ENCODE measurements at places on chromosomes 3 and 15.

- no peaks in the 10 kb centered on the region for H3K27me3 ChIP-seq
- H3K4me1 ChIP-seq, result peaks cover 2% of the 10 kb centered on the region
- H3K27ac ChIP-seq, result no peak overlapping the region
- DNase-seq, result peak; percentile 58
- no peak overlapping the region for H3K4me3 ChIP-seq
These were observed 7.2 kb downstream of the TMOD2 start for GRCh38 chr15:51758645-51759044.

DNA sequence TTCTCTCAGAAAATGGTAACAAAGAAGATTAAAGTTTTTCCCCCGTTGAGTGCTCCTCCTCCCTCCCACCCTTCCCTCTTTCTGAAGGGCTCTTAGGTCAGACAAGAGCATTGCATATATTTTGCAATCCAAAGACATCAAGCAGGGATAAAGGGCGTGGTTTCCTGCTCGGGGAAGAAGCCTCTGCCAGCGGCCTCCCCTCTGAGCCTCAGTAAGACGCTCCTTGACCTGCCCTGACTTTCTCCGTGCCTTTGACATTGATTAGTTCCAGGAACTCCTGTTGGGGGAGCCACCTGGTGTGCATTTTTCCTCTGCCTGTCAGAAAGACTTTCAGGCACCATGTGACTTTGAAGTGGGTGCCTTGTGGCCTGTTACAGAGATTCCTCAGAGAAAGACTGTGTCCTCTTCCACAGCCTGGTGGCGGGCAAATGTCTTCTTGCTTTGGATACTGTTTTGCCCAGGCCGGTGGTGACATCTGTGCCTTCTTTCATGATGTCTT, 87.2 kb upstream of the TBL1XR1 start:
- H3K27ac ChIP-seq, result no peak overlapping the region
- no peaks in the 10 kb centered on the region for H3K4me1 ChIP-seq
- no peaks in the 10 kb centered on the region for H3K27me3 ChIP-seq

GRCh38 chr15:47577461-47577860, 139.8 kb upstream of the SEMA6D start:
- no peaks in the 10 kb centered on the region for H3K27me3 ChIP-seq
- peaks cover 7% of the 10 kb centered on the region for H3K4me1 ChIP-seq
- H3K36me3 ChIP-seq, result no peaks in the 10 kb centered on the region
- no peak for DNase-seq

GRCh38 chr3:57158813-57159738, 6.1 kb downstream of the IL17RD start:
- no peak overlapping the region for H3K4me3 ChIP-seq
- H3K27ac ChIP-seq, result no peak overlapping the region
- peaks cover 4% of the 10 kb centered on the region for H3K4me1 ChIP-seq
- no peaks in the 10 kb centered on the region for H3K36me3 ChIP-seq

GRCh38 chr3:35772381-35773015, 133.2 kb downstream of the ARPP21 start:
- DNase-seq, result no peak
- H3K4me1 ChIP-seq, result no peaks in the 10 kb centered on the region
- H3K4me3 ChIP-seq, result no peak overlapping the region
- no peaks in the 10 kb centered on the region for H3K27me3 ChIP-seq
- no peaks in the 10 kb centered on the region for H3K36me3 ChIP-seq

DNA sequence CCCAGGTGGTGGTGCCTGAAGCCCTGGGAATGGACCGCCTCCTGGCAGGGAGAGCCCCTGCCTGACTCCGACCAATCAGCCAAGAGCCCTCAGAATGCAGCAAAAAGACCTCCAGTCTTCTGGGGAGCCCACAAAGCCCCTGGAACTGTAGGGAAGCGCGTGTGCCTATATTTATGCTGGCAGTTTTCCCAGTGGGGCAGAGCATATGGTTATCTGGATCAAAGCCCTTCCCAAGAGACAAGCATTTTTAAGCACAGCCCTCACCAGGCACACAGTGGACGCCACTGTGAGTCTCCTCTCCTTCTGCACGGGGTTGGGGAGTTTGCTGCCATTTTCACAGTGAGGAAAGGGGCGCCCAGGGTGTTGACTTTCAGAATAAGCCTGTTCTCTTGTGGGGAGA, 80.9 kb upstream of the RPL32 start:
- H3K27me3 ChIP-seq, result no peaks in the 10 kb centered on the region
- peaks cover 92% of the 10 kb centered on the region for H3K36me3 ChIP-seq
- no peak for DNase-seq
- no peak overlapping the region for H3K27ac ChIP-seq
- no peaks in the 10 kb centered on the region for H3K4me1 ChIP-seq

DNA sequence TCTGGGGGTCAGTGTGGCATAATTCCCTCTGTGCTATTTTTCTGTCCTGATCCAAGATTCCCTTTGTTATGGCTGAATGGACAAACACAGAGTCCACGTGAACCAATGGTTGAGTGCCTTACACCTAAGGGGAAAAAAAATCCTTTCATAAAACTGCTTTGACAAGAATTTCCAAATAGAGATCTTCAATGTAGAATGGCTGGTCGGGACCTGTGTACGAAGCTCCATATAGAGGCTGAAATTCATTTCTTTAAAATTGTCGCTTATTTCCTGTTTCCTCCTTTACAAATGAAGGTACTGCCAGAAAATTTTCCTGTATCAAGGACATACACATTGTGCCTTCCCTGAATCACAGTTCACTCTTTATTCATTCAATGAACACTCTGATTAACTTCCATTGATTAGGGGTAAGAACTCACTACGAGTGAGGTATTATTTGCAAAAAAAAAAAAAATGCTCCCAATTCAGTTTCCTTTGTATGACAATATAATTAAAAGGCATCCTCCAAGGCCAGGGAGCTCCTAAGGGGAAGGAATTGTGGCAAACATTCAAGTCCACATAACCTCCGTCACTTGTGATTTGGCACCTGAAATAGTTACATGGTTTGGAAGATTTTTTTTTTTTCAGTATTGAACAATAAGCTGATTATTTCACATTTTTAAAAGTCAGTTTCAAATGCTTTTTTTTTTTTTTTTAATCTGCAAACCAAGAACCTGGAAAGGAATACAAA, 293.8 kb downstream of the MEX3B start:
- no peak overlapping the region for H3K4me3 ChIP-seq
- H3K4me1 ChIP-seq, result peaks cover 21% of the 10 kb centered on the region
- peaks cover 9% of the 10 kb centered on the region for H3K27me3 ChIP-seq
- no peak overlapping the region for H3K27ac ChIP-seq

DNA sequence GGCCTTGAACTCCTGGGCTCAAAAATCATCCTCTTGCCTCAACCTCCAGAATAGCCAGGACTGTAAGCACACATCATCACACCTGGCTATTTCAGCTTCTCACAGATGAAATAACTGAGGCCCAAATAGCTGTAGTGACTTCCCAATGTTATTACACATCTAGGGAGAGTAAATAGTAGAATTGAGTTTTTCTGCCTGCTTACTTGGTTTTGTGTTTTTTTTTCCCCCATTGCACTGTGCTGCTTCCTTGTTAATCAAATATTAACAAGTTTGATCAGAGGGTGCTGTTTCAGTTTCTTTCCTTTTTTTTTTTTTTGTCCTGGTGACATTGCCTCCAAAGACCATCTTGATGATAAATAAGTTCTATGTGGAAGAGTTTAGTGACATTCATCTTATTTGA, 23.4 kb downstream of the ZNF609 start:
- H3K27ac ChIP-seq, result no peak overlapping the region
- H3K36me3 ChIP-seq, result no peaks in the 10 kb centered on the region
- no peaks in the 10 kb centered on the region for H3K4me1 ChIP-seq
- no peaks in the 10 kb centered on the region for H3K27me3 ChIP-seq
- no peak for DNase-seq

DNA sequence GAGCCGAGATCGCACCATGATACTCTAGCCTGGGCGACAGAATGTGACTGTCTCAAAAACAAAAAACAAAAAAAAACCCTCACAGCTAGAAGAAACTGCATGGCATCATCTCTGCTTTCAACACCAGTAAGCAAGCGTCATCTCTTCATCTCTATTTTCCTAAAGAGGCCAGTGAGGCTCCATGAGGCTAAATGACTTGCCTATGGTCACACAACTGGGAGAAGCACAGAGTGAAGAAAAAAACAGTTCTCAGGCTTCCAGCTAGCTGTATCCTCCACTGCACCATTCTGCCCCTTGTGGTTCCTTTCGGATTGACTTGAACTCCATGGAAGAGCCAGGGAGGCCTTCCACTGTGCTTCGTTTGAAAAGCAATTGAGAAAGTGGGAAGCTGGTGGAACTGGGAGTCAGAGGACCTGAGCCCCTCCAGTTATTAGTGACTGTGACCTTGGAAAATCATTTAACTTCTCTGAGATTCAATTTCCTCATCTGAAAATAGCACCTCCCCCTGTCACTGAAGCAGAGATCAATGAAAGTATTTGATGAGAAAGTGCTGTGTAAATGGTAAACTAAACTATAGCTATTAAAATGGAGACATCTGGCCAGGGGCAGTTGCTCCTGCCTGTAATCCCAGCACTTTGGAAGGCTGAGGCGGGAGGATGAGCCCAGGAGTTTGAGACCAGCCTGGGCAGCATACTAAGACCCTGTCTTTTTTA, 32.1 kb upstream of the DENND4A start:
- peaks cover 8% of the 10 kb centered on the region for H3K4me1 ChIP-seq
- H3K4me3 ChIP-seq, result no peak overlapping the region
- DNase-seq, result no peak
- H3K27ac ChIP-seq, result no peak overlapping the region
- H3K36me3 ChIP-seq, result no peaks in the 10 kb centered on the region

GRCh38 chr15:52255008-52255407, 40.6 kb downstream of the MYO5C start:
- no peaks in the 10 kb centered on the region for H3K4me1 ChIP-seq
- no peaks in the 10 kb centered on the region for H3K36me3 ChIP-seq
- H3K27ac ChIP-seq, result no peak overlapping the region
- no peak overlapping the region for H3K4me3 ChIP-seq

GRCh38 chr15:73805504-73806089, 52.4 kb upstream of the INSYN1 start:
- H3K36me3 ChIP-seq, result no peaks in the 10 kb centered on the region
- no peak overlapping the region for H3K27ac ChIP-seq
- no peak for DNase-seq
- no peak overlapping the region for H3K4me3 ChIP-seq
- no peaks in the 10 kb centered on the region for H3K27me3 ChIP-seq

- H3K4me1 ChIP-seq, result peaks cover 41% of the 10 kb centered on the region
- no peaks in the 10 kb centered on the region for H3K27me3 ChIP-seq
- H3K36me3 ChIP-seq, result no peaks in the 10 kb centered on the region
- peak; percentile 60 for DNase-seq
These were observed at the start of gene ADAMTS9 for GRCh38 chr3:64687781-64688604. ADAMTS9 (minus strand) TSS chr3:64688000; CDS start chr3:64687657, 343 bp downstream.

DNA sequence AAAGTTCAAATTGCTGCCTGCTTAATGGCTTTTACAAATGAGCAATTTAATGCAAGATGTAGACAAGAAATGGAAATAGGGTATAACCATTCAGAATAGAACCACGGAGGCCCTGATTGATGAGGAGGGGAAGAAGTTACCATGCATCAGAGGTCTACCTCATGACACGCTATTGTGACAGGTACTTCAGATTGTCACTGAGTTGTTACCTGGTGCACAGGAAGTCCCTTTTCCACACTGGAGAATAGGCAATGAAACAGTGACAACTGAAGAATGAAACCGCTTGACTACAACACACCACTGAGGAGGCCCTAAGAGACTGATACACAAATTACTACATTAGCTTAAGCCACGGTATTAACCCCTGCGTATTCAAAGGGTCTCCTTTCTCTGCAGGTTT, 251.2 kb downstream of the RYR3 start:
- no peak overlapping the region for H3K4me3 ChIP-seq
- DNase-seq, result no peak
- no peak overlapping the region for H3K27ac ChIP-seq
- H3K4me1 ChIP-seq, result peaks cover 16% of the 10 kb centered on the region
- no peaks in the 10 kb centered on the region for H3K27me3 ChIP-seq
- H3K36me3 ChIP-seq, result no peaks in the 10 kb centered on the region

DNA sequence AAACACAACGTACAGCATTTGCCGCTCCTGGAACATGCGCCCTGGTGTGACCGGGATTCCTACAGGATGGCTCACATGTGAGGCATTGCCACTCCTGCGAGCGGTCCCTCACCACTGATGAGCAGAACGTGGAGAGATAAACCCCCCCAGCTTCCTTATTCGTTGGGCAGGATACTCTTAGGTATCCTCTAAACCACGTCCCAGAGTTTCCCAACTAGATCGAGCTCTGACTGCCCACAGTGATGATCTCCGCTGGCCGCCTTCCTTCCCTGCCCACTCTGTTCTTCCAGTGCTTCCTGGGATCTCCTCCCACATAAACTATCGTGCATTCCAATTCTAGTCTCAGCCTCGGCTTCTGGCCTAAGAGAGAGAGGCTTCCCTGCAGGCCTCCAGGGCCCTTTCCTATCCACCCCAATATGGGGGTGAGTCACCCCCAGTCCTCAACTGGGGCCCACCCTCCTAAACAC, 91.8 kb downstream of the TOP2B start:
- peaks cover 18% of the 10 kb centered on the region for H3K4me1 ChIP-seq
- no peak overlapping the region for H3K4me3 ChIP-seq
- H3K27me3 ChIP-seq, result no peaks in the 10 kb centered on the region
- peak overlapping the region; percentile 67 for H3K27ac ChIP-seq
- DNase-seq, result no peak
- H3K36me3 ChIP-seq, result no peaks in the 10 kb centered on the region

DNA sequence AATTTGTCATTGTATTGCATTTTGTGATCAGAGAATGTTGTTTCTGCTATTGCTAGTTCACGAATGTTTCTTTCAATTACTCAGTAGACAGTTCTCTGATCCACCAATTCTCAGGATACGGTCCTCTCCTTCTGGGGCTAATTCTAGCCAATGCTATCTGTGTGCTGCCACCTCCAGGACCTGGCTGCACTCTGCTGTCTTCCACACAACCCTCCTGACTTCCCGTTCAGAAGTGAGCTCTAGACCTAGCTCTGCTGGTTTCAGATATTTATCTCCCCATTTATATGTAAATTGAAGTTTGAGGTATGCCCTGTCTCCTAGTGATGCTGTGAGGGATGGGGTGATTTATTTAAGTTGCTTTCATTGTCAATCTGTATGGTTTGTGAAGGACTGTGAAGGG, 21.7 kb upstream of the UBL7 start:
- no peak overlapping the region for H3K4me3 ChIP-seq
- peak; percentile 25 for DNase-seq
- H3K4me1 ChIP-seq, result no peaks in the 10 kb centered on the region
- H3K27me3 ChIP-seq, result no peaks in the 10 kb centered on the region
- peaks cover 15% of the 10 kb centered on the region for H3K36me3 ChIP-seq

DNA sequence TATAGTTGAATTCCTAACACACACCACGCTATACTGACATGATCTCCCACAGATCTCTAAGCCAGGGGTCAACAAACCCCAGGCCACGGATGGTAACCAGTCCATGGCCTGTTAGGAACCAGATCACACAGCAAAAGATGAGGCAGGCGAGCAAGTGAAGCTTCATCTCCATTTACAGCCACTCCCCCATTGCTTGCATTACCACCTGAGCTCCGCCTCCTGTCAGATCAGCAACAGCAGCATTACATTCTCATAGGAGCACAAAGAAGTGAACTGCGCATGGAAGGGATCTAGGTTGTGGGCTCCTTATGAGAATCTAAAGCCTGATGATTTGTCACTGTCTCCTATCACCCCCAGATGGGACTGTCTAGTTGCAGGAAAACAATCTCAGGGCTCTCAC, 2.7 kb downstream of the PDCD7 start:
- no peak overlapping the region for H3K27ac ChIP-seq
- no peak overlapping the region for H3K4me3 ChIP-seq
- peaks cover 19% of the 10 kb centered on the region for H3K4me1 ChIP-seq
- no peak for DNase-seq
